GM12891 (cell line): ENCODE measurements at places on chromosomes 2 and 18.

DNA sequence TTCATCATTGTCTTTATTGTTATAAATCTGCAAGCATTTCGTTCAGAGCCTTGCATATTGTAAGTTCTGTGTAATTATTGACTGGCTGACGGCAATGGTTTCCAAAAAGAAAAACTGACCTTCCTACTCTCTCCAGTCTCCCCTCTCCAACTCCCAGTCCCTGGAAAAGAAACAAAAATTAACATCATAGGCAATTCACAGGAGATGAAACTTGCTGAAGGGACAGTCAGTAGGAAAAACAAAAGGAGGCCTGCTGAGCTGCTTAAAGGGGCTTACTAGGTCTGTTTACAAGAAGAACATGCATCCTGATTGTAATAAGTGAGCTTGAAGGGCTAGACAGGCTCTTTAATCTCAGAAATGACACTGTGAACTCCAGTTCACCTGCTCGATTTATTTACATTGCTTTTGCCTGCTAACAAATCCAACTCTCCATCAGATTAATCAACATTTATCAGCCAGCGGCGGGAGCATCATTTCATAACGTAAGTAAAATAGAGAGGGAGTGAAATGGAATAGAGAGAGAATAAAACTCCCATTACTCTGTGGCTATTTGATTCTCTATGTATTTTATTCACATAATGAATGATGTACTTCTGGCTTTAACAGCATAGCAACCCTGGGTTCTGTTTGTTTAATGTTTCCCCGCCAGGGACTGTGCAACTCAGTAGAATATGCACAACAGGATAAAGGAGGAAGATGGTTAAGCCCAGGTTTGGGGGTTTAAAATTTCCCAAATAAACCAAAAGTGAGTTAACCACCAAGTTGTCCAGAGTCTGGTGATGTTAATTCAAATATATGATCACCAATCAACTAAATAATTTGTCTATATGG lies 256.7 kb upstream of the SETBP1 start:
- DNase-seq = no peak

GRCh38 chr2:54456612-54457322 lies 640 bp downstream of the SPTBN1 start:
- DNase-seq = peak; percentile 42

- no peak for DNase-seq
These were observed 3.4 kb downstream of the THADA start for GRCh38 chr2:43592443-43592842.

GRCh38 chr2:9705196-9705595 lies 74.4 kb upstream of the YWHAQ start:
- DNase-seq = no peak

DNA sequence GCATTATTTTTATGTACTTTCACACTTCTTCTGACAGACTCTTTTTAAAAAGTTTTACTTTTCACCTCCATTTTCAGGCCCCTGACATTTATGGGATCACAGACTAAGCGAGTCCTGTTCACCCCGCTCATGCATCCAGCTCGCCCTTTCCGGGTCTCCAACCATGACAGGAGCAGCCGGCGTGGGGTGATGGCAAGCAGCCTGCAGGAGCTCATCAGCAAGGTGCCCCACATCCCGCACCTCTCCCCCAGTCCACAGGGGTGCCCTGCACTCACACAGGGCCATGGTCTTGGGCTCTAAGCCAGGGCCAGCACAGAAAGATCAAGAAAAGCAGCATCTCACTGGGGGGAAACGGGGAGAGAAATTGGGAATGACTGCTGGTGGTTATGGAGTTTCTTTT lies 8.6 kb downstream of the CIDEA start:
- no peak for DNase-seq

- DNase-seq = no peak
These were observed 175.7 kb downstream of the ICOS start for GRCh38 chr2:204112084-204112770.

GRCh38 chr2:197706839-197707207 lies 1.7 kb downstream of the MARS2 start:
- no peak for DNase-seq

DNA sequence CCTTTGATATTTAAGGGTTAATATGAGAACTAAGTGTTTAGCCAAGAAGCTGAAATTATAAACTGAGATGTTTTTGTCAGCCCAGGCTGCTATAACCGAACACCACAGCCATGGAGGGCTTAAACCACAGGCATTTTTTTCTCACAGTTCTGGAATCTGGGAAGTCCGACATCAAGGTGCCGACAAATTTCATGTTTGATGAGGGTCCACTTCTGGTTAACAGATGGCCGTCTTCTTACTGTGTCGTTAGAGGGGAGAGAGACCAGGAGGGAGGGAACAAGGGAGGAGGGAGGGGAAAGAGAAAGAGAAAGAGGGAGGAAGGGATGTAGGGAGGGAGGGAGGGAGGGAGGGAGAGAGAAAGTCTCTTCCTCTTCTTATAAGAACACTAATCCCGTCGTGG lies 6.5 kb upstream of the CNDP2 start:
- no peak for DNase-seq

GRCh38 chr2:227430639-227431038 lies 41.3 kb upstream of the AGFG1 start:
- DNase-seq = no peak

GRCh38 chr2:66771359-66771976 lies 336.5 kb downstream of the MEIS1 start:
- DNase-seq = no peak

GRCh38 chr18:74778191-74778847 lies 180.6 kb downstream of the ZNF407 start:
- DNase-seq = no peak

GRCh38 chr2:205776720-205777119 lies 94.4 kb downstream of the NRP2 start:
- DNase-seq = no peak

GRCh38 chr18:36817039-36817438 lies 11.8 kb downstream of the TPGS2 start:
- no peak for DNase-seq

DNA sequence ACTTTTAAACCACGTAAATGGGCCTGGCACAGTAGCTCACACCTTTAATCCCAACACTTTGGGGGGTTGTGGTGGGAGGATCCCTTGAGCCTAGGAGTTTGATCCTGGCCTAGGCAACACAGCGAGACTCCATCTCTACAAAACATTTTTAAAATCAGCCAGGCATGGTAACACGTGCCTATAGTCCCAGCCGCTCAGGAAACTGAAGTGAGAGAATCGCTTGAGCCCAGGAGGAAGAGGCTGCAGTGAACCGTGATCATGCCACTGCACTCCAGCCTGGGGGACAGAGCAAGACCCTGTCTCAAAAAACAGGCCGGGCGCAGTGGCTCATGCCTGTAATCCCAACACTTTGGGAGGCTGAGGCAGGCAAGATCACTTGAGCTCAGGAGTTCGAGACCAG lies 12.2 kb downstream of the ROCK1 start:
- no peak for DNase-seq

GRCh38 chr2:141641462-141641861 lies 489.4 kb downstream of the LRP1B start:
- no peak for DNase-seq

GRCh38 chr2:73232403-73233153 lies 461 bp downstream of the PRADC1 start:
- no peak for DNase-seq

DNA sequence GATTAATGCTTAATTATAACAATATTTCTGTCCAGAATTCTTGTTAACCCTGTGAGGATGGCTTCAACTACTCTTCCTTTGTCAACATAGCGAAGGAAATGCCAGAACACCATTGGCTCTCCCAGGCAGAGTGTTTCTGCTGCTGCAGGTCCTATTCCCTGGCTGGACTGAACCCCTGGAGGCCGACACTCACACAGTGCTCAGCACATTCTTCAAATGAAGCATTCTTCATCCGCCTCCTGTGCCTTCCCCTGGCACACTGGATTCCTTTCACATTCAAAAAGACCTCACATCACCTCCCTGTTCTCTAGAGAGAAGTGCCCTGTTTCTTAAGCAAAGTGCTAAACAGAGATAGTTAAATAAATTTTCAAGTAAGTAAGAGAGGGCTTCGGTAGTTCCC lies 187.3 kb upstream of the MSH6 start:
- DNase-seq = no peak

- DNase-seq = no peak
These were observed 17.7 kb upstream of the SEMA4C start for GRCh38 chr2:96887493-96888012.

- DNase-seq = no peak
These were observed 38.8 kb downstream of the CABYR start for GRCh38 chr18:24177499-24178133.

- no peak for DNase-seq
These were observed 74.9 kb upstream of the TFCP2L1 start for GRCh38 chr2:121359716-121360565.

GRCh38 chr2:24409700-24410556 lies 49.6 kb upstream of the ITSN2 start:
- DNase-seq = peak; percentile 46

DNA sequence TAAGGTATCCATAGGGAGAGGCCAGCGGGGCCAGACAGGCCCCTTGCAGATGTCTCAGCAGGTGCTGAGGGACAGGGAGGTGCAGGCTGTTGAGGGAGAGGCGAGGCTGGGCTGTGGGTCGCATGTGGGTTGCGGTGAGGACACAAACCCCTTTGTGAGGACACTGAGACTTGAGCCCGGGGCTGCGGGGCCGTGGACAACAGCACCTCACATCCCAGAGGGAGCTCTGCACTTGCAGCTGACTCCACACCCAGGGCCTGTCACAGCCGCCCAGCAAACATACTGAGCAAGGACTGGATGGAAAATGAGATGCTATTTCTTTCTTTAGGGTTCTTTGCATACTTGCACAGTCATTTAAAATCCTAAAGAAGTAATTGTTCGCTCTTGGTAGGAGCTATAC lies 95.3 kb upstream of the NFATC1 start:
- DNase-seq = no peak

DNA sequence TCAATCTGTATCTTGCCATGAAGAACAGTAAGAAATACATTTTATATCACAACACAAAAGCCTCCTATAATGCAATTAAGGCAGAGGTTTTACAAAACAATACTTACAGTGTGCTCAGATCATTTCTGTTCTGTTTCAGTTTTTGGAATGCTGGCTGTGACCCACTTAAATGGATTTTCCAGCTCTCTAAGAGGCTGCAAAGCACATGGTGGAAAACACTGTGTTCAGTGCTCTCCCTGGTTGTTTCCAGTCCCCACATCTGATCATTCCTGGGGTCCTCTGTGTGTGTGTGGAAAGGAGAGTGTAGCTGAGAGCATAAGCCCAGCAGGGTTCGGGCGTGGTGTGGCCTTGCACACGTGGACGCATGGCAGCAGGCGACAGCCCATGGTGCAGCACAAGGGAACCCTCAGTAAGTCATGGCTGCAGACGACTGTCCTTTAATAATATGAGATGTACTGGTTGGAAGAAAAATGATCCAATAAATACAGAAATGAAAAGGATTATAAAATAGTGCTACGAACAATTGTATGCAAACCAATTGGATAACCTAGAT lies 95.6 kb downstream of the FAM210A start:
- no peak for DNase-seq

DNA sequence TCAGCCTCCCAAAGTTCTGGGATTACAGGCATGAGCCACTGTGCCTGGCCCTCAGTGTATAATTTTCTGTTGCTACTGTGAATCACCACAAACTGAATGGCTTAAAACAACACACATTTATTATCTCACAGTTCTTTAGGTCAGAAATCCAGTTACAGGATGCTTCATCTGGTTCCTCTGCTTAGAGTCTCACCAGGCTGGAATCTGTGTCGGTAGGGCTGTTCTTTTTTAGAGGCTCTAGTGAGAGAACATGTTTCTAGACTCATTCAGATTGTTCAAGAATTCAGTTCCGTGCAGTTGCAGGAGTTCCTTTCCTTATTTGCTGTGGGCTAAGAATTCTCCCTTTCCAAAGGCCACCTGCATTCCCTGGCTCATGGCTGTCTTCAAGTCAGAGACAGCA lies 22.2 kb downstream of the CCDC121 start:
- DNase-seq = no peak

- DNase-seq = no peak
These were observed 83.3 kb upstream of the MAP4K4 start for GRCh38 chr2:101614127-101614759.

DNA sequence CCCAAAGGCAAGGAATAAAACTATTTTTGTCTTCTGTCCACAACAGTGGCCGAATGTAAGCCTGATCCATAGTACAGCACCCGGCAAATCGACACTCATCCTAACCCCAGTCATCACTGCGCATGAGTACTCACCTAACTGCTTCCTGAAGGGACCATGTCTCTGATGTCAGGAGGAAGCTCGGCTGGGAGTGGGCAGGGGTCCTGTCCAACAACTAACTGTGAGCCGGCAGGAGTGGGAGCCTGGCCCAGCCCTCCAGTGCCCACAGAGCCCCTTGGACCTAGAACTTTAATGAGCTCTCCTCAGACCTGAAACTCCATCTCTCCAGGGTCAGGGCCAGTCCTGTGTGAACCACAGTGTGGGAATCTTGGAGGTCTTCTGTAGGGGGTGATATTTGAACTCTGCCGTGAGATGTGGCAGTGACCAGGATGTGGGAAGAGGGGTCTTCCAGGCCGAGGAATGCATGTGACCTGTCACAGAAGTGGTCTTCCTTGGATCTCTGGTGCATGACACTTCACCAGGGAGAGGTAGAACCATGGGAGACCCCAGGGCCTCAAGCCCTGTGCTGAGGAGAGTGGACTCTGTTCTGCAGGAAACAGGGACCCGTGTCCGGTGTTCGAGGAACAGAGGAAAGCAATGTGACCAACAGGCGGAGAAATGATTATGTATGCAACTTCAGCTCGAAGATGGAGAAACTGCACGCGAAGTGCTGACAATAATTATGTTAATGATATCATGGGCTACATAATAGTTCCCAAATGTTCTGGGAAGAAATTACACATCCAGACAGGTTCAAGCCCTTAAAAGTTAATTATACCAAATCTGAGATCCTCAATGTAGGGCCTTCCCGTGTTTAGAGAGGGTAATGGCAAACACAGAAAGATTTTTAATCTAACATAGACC lies 240.1 kb upstream of the HDAC4 start:
- DNase-seq = no peak

- DNase-seq = no peak
These were observed 73.8 kb upstream of the TXNDC2 start for GRCh38 chr18:9811978-9812377.

DNA sequence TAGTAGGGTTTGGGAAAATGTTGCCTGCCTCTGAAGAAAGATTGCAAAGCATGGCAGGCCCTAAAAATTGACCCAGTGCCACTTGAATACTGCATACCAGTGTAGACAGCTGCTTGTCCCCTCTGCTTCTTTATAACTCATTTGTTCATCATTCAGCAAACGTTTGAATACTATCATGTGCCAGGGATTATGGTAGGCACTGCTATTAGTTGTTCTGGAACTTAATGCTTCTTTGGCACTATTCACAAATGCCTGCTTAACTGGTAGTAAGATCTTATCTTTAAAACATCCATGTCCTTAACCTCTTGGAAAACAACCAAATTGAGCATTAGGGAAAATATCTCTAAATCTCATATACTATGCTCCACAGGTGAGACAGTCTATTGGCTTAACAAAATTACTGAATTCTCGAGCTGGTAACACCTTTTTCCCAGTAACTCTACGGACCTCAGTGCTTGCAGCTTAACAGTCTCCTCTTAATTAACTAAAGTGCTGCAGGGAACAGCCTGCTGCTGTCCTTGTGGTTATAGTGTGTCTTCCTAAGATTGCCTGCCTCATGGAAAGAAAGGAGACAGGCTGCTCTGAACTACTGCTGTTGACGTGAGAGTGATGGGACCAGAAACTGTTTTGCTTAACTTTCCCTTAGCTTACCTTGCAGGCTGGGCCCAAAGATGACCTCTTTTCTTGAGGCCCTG lies 93.2 kb downstream of the MIB1 start:
- no peak for DNase-seq

GRCh38 chr2:202941771-202942170 lies 29.7 kb downstream of the CARF start:
- DNase-seq = no peak
